ENCODE measurements at places on chromosomes 6 and 20.

- no peak for DNase-seq
Observed at GRCh38 chr6:63640062-63640461, 4.5 kb downstream of the PHF3 start.

DNA sequence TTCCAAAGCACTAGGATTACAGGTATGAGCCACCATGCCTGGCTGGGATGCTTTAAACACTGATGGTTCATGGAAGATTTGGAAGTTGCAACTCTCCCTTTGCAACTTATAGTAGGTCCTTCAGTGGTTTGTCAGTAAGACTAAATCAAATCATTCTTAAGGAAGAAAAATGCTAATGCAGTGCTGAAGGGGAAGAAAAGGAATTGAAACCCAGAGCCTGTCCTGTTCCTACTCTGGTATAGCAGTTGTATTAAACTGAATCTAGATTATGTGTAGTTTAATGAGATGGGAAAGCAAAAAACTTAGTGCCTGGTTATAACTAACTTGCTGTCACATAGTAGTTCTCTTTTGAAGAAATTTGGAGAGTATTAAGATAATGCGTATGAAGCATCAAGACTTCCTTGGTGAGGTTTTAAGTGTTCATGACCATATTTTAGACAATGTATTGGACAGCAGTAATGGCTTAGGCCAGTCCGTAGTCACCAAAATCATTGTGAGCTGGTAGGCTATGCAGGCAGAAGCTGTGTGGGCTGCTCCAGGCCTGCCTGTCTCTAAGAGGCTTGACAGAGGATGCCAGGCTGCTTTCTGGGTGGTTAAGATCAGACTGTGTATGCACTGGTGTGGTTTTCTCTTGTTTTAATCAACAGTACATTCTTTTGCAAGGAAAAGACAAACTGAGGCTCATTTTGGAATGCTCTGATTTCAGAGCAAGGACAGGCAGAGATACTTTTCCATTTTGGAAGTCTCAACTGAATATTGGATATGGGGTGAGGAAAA lies 14.0 kb downstream of the PAQR8 start:
- no peak for DNase-seq

DNA sequence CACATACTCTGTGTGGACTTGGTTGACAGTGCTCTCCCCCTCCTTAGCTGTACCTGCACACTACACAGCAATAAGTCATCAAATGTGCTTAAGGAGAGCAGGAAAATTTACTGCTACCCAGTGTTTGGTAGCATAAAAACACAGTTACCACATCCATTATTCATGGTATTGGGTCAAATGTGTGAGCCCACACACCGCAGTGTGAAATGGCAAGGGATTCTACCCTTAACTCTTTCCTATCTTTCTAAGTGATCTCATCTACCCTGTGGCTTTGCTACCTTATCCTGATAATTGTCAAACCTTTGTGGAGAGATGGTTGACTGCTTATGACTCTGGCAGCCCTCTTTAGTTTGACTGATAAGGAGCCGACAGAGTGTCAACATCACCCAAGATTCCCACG lies 47.6 kb downstream of the STX11 start:
- DNase-seq = no peak

GRCh38 chr6:149031201-149031858 lies 284.5 kb downstream of the UST start:
- no peak for DNase-seq

- DNase-seq = no peak
Observed at GRCh38 chr6:41028561-41029412, 10.2 kb downstream of the UNC5CL start.

GRCh38 chr20:49951151-49951550 lies 15.0 kb downstream of the RNF114 start:
- DNase-seq = no peak

- DNase-seq = no peak
Observed at GRCh38 chr6:156899532-156900135, 122.5 kb downstream of the ARID1B start.

GRCh38 chr6:51995214-51995755 lies 92.1 kb downstream of the PKHD1 start:
- no peak for DNase-seq

DNA sequence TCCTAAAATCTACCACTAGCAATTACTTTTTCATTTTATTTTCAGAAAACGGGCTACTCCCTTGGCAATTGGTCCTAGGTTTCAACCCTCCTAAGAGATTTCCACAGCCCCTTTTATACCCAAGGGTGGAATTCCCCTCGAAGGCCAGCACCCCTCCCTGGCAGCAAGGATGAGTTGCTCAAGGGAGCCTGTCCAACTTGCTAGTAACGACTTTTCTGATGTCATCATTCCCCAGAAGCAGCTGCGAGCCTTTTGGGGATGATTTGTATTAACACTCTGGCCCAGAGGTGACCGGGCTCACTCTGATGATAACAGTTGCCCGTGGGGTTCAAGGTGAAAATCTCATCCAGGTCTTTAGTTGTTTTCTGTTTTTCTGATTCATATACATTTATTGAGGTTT lies 30.7 kb upstream of the NAA20 start:
- DNase-seq = no peak

DNA sequence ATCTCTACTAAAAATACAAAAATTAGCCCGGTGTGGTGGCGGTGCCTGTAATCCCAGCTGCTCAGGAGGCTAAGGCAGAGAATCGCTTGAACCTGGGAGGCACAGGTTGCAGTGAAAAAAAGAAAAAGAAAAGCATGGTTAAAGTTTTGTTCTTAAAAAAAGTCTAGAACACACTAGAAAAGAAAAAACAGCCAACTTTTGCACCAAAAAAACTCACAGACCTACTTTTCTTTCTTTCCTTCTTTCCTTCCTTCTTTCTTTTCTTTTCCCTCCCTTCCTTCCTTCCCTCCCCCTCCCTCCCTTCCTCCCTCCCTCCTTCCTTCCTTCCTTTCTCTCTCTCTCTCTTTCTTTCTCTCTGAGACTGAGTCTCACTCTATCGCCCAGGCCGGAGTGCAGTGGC lies 204.4 kb downstream of the BTBD9 start:
- DNase-seq = no peak

- DNase-seq = no peak
Observed at GRCh38 chr20:6467562-6467961, 299.9 kb upstream of the BMP2 start.

- no peak for DNase-seq
Observed at GRCh38 chr6:42279966-42280629, 62.4 kb upstream of the MRPS10 start.

DNA sequence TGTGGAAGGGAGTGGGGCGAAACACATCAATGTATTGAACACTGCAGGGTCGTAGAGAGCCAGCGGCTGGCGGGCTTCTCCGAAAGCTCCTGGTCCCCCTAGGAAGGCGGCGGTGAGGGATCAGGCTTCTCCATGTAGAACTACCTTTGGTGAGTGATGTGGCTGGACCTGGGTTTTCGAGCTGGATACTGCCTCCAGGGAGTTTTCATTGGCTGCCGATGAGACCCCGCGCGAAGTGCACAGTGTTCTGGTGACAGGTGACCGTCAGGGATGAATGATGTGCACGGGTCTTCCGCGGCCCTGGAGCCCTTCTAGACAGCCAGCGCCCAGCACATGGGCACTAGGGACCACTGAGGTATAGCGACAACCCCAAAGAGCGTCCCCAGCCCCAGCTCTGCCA lies 16.4 kb downstream of the ABT1 start:
- DNase-seq = no peak

DNA sequence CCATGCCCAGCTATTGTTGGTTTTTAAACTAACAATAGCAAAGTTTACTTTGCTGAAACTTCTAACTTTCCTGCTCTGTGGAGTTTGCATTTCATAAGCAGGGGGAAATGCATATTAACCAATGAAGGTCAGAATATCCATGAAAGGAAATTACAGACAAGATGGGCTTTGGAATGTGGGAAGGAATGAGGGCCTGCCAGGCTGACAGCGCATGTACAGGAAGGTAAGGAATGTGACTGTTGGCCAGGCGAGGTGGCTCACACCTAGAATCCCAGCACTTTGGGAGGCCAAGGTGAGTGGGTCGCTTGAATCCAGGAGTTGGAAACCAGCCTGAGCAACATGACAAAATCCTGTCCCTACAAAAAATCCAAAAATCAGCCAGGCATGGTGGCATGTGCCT lies 49.6 kb downstream of the CDK5RAP1 start:
- no peak for DNase-seq

DNA sequence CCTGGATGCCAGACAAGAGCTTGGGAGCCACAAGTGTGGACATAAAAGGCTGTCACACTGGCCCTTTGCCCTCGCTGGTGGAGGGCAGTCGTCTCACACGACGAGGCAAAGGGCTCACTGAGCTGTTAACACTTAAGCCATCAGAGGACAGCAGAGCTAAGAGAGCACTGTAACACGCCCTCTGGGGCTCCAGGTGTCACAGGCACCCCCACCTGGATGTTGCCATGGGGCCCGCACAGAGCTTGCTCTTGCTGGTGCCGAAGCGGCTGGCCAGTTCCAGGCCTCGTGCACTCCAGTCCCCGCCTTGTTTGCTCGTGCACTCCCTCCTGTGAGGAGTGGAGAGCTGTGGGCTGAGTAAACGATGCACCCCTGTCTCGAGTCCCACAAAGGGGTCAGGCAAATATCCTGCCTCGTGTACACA lies 37.4 kb downstream of the SLC35D3 start:
- no peak for DNase-seq

DNA sequence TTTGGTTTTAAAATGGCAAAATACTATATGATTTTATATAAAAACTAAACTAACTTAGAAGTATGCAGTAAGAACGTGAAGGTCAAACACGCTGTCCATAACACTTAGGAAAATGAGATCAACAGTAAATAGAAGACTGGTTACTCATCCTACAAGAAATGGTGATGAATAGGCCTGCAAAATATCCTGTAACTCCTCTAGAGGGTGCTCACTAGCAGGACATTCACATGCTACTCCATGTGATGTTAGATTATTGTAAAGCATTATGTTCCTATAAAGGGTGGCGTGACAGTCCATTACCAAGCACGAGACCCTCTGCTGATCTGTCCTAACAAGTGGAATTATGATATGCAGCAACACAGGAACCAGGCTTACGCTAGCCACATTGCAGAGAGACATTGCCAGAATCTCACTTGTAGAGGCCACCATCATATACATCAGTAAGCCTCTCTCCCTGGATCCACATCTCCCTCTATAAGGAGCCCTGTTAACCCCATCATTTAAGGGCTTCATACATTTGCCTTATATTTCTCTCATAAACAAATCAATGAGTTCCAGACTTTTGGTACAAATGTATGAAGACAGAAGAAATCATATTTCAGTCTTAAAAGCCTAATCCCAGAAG lies 18.0 kb upstream of the DEFB129 start:
- no peak for DNase-seq

DNA sequence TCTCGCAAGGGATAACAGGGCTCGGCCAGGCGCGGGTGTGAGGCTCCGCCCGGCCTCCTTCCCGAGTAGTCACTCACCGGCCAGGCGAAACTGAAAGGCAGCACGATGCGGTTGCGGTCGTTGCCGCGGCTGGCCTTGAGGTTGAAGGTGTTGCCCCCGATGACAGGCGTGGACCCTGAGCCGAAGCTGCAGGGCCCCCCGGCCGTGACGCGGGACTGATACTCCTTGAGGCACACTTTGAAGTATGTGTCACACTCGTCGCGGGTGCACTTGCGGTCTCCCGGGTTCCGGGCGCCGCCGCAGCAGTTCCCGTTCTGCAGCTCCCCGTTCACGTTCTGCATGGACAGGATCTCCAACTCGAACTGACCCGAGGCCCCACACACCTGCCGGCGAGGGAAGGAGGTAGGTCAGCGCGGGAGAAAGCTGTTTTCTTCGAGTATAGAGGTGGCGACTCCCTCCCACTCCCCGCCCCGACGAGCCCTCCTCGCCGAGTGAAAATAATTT lies 1.1 kb downstream of the JAG1 start:
- peak; percentile 19 for DNase-seq

GRCh38 chr6:292506-293192 lies 362 bp downstream of the DUSP22 start:
- DNase-seq = peak; percentile 50

- DNase-seq = no peak
Observed at GRCh38 chr6:114195027-114195365, 147.8 kb downstream of the HS3ST5 start.

DNA sequence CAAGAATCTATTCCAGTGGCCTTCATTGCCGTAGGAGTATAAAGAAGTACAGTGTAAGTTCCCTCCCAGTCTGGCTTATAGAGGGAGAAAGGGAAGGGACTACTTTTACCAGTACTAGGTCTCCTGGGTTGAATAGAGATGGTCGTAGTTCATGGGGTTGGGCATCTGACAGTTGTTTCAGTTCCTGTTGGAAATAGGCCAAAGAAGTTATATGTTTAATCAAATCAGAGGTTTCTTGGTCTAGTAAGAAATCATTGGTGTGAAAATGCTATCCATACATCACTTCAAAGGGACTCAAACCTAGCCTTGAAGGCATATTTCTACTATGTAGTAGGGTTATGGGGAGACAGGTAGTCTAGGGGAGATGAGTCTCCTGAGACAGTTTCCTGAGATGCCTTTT lies 45.6 kb upstream of the MAN1A1 start:
- DNase-seq = no peak

DNA sequence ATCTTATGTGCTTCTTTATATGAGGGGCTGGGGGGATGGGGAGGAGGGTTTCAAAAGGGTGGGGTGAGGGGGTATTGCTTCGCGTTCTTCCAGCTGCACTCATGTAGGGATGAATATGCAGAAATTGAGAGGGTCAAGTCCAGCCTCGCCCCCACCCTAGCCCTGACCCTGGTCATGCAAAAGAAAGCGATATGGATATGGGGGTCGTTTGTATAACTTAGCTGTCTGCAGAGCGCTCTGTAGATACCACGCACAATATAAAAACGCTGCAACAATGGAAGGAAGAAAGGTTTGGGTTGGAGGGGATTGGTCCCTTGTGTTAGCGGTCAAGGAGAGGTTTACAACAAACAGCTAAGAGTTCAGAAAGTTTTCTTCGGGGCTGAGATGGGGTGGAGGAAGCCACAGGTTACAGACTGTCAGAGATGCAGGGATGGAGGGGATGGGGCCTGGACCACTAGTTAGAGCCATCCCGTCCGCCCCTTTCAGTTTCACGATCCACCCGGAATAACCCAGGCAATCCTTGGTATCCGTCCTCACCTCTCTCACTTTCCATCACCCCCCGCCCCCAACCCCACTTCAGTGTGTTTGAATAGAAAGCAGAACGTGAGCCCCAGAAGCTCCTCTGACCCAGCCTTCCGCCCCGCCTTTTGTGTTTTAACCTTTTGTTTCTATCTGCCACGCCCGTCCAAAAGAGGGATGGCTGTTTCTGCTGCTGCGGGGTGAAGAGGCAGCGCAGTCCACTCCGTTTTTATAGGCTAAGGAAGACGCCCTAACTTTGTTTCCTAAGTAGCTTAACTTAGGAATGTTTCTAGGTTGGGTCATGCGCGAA lies 73.5 kb downstream of the SOX4 start:
- no peak for DNase-seq

DNA sequence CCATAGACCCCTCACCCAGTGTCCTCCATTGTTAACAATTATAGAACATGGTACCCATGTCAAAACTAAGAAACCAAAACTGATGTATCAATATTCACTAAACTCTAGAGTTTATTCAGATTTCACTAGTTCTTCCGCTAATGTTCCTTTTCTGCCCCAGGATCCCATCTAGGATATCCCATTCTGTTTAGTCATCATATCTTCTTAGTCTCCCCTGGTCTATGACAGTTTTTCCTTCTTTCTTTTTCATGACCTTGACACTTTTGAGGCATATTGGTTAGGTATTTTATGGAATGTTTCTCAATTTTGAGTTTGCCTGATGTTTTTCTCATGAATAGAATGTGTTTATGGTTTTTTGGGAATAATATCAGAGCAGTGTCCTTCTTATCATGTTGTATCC lies 146.7 kb downstream of the SCML4 start:
- no peak for DNase-seq

GRCh38 chr6:77425216-77425615 lies 38.1 kb downstream of the HTR1B start:
- DNase-seq = no peak

- DNase-seq = no peak
Observed at GRCh38 chr6:63492476-63492875, 79.8 kb upstream of the LOC128125822 start.
